HT-29 (cell line): ENCODE measurements at places on chromosomes 2 and 18. TPM values are rescaled to one million over a fixed set of nuclear protein-coding genes. Genes with fewer than 3 reads are reported as not detected.

GRCh38 chr2:127049927-127050802 lies 56.8 kb downstream of the BIN1 start:
- DNase-seq, result peak; percentile 55

The NR4A2 gene
- total RNA-seq, result 4.1 and 5.2 TPM in 2 replicates

GRCh38 chr18:69636529-69637301 lies 236.0 kb downstream of the DOK6 start:
- no peak for DNase-seq

DNA sequence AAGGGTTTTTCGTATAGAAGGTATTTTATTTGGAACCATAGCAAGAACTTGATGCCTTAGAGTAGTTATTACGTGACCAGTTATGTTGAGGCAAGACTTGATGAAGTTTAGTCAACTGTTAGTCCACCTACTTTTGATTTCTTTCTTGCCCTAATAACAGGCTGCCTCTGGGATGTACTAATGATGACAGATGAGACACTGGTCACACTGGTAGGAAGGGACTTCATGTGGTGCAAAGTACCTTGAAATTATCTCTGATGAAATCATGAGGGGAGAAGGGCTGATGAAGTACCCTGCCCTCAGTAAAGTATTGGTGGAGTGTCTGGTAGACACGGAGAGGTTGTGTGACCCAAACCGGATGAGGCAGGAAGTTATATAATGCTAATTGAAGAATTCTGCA lies 5.4 kb downstream of the DIS3L2 start:
- DNase-seq, result no peak

GRCh38 chr2:18625563-18625962 lies 36.2 kb upstream of the NT5C1B start:
- no peak for DNase-seq

GRCh38 chr2:152617456-152618192 lies 99.6 kb downstream of the PRPF40A start:
- no peak for DNase-seq

GRCh38 chr2:170019060-170019805 lies 158.7 kb upstream of the MYO3B start:
- DNase-seq, result no peak

DNA sequence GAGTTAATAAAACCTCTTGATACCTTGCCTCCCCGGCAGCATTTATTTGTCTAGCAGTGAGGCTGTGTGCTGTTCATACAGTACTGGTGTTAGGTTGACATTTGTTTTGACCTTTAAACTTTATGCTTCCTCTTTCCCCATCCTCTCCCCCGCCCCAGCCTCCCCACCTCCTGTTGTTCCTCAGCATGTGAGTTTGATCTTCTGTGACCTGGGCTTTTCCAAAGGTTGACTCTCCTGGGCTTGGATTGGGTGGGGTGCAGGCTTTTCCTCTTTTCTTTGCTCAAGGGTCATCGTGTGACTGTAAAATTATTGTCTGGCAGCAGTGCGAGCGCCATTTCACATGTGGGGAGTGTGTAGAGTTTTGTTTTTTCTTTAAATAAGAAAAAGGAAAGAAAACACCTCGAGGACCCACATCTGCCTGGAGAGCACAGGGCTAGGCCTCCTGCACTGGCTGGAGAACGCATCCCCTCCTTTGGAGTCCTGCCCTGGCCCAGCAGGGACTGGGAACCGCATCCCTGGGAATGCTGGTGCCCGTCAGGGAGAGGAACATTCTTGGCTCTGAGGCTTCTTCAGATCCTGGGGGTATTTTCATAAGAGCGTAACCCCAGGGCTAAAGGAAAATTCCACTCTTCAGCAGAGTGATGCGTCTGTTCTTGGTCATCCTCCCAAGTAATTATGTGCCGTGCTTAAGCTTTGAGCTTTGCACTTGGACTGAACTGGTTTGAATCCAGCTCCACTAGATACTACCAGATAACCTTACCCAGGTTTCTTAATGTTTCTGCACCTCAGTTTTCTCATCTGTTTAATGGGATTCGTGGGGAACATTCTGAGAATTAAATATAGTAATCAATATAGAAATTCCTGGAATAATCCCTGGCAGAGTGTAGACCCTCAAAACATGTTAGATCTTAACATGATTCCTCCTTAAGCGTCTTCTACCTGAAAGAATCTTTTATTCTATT lies 91.5 kb downstream of the SETBP1 start:
- DNase-seq, result no peak

- no peak for DNase-seq
Measured at GRCh38 chr2:88680266-88680902, 11.1 kb upstream of the RPIA start.

- DNase-seq, result no peak
Measured at GRCh38 chr18:55346961-55347740, 240.8 kb downstream of the TCF4 start.
